NCI-H460 (cell line): ENCODE measurements at places on chromosomes 3 and 15. TPM values are rescaled to one million over a fixed set of nuclear protein-coding genes. Genes with fewer than 3 reads are reported as not detected.

Gene AQP9
- not detected in 2 replicates for total RNA-seq

Gene ZNF660
- 0.12 TPM in 1 of 2 replicates, not detected in the other for total RNA-seq

Gene LTK
- 0.02 TPM in 1 of 2 replicates, not detected in the other for total RNA-seq

Gene CELF6
- 0.10 and 0.32 TPM in 2 replicates for total RNA-seq

Gene UBE3A
- 78.2 and 82.6 TPM in 2 replicates for total RNA-seq

Gene CPN2
- not detected in 2 replicates for total RNA-seq

Gene ACP3
- total RNA-seq = 0.50 and 0.78 TPM in 2 replicates

Gene UBA3
- total RNA-seq = 60.2 and 61.7 TPM in 2 replicates

Gene MCF2L2
- total RNA-seq = 0.57 and 1.2 TPM in 2 replicates

Gene CCR9
- not detected in 2 replicates for total RNA-seq

GRCh38 chr3:16066975-16067374 lies 107.5 kb upstream of the GALNT15 start:
- no peak for DNase-seq

DNA sequence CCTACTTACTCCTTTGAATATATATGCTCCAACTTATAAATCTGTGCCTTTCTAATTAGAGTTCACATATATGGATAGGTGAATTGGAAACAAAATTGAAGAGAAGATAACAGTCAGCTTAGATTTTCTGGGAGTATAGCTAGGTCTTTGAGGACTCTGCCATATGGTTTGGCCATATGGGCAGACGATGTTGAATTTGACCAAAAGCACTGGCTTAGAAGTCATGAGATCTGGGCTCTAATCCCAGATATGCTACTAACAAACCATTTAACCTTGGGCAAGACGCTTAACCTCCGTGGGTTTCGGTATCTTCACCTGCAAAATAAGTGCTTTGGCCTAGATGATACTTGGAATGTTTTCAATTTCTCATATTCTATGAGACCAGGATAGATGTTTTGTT lies 154.1 kb downstream of the LSAMP start:
- no peak for DNase-seq

DNA sequence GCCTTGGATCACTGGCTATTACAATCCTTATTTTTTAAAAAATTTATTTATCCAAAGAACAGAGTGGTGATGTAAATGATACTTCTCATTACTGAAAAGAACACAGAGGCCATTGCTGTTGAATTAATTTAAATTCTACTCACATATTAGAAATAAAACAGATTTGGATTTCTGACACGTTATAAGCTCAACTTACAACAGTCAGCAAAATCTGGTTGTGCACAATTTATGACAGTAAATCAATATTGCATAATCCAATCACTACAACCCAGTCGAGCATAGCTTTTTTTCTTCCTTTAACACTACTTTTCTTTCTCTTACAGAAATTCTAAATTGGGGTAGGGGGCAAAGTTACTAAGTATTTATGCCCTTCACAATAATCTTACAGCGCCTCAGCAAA lies 17.3 kb upstream of the HGD start:
- DNase-seq = no peak

DNA sequence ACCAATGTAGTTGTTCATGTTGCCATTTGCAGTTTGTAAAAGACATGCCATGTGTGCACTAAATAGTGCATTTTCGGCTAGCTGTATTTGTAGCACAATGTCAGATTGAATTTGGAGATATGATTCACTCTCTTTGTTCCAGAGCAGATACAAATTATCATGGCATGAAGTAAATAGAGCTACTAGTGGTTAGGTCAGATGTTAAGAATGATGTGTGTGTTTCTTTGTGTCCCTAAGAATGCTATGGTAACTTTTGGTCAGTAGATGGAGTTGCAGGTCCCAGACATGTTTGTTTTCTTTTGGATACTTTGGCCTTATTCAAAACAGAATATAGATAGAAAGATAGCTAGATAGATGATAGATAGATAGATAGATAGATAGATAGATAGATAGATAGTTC lies 595.8 kb downstream of the NLGN1 start:
- DNase-seq = peak; percentile 5

- DNase-seq = no peak
Measured at GRCh38 chr3:3023111-3023745, 86.9 kb downstream of the IL5RA start.

- no peak for DNase-seq
Measured at GRCh38 chr3:149975919-149976318, 5.2 kb upstream of the PFN2 start.

GRCh38 chr15:91104111-91104510 lies 4.1 kb downstream of the SV2B start:
- no peak for DNase-seq

GRCh38 chr15:80744415-80744814 lies 34.8 kb upstream of the CEMIP start:
- no peak for DNase-seq

- no peak for DNase-seq
Measured at GRCh38 chr3:134959516-134959915, 164.5 kb downstream of the EPHB1 start.

DNA sequence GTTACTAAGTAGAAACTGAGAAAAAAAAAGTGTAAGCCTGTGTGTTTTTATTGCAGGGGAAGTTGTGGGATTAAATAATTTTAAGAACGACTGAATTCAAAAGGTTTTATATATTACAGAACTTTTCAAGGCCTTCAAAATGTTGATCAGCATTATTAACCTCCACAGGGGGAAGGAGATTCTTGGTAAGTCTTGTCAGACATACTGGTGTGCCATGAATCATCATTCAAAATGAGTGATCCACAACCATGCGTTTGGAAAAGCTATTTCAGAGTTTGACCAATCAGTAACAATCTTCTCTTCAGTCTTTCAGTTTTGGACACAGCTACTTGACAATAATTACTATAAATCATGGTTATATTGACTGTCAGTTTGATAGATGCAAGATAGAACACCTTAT lies 70.2 kb downstream of the ADAMTS9 start:
- no peak for DNase-seq

GRCh38 chr15:71658827-71659729 lies 151.3 kb upstream of the NR2E3 start:
- DNase-seq = no peak

- DNase-seq = no peak
Measured at GRCh38 chr15:64503197-64503596, 42.8 kb downstream of the ZNF609 start.

DNA sequence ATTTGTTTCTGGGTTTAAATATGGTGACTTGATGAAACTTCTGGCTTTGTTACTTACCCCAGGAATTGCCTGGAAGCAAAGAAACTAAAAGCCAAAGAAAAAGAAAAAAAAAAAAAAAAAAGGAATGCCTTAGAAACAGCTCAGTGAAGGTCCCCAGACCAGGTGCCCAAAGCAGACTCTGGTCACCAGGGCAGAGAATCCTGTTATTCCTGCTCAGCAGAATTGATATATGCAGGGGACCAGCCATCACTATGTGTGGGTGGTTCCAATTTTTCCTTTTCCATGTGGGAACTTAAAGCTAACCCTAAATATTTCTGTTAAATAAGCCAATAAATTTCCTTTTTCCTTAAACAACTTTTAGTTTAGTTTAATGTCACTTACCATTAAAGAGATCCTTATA lies 100.8 kb upstream of the TPRG1 start:
- no peak for DNase-seq
